ENCODE measurements at places on chromosomes 1 and 21.
A peak's percentile ranks its signal among the peaks of the same experiment; 100 is the strongest.

DNA sequence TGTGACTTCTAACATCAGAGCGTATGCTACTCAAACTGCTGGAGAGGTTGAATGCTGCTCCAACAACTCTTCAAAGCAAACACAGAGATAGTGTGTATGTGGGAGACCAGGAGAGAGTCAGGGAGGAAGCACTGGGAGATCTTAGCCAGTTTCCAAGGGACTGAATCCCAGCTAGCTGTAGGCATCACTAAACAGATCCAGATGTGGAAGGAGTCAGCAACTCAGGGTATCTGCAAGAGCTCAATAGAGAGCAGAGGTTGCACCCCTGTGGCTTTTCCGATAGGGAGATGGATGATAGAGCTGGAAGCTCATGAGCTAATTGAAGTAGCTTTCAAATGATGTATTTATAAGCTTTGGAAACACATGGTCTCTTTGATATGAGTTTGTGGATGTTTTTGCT, 168.9 kb upstream of the HOOK1 start:
- DNase-seq, result no peak

GRCh38 chr21:42734323-42734971, 81.0 kb downstream of the PDE9A start:
- DNase-seq, result no peak

DNA sequence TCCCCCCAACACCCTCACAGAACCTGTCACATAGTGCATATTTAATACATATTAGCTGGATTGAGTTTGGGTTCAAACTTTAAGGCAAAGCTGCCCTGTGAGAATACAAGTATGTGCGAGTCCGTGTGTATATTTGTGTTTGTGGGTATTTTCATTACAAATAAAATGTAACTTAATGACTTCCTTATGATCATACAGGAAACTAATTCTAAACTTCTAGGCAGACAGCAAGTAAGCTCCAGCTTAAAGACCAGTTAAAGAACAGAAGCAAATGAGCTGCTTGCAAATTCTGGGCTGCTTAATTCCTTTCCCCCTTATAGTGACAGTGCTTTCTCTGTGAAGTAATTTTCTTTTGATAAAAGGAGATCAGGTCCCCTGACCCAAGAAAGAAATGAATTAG, 437.6 kb downstream of the TTLL7 start:
- DNase-seq, result no peak

DNA sequence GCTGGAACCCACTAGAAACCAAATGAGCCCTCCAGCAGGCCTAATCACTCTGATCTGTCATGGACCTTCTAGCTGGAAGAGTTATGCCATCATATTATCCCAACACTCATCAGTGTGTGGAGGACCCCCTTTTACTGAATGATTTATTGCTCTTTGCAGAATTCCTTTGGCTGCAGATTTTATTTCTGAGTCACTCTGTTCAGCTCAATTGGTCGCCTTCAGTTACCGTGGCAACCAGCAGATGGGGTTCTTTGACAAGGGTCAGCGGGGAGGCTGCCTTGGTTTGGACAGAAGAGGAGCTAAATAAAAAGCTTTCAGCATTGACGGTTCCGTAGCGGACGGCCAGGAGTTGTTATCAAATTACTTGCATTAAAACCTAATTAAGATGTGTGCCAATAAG, 220.1 kb downstream of the SDCCAG8 start:
- DNase-seq, result no peak

DNA sequence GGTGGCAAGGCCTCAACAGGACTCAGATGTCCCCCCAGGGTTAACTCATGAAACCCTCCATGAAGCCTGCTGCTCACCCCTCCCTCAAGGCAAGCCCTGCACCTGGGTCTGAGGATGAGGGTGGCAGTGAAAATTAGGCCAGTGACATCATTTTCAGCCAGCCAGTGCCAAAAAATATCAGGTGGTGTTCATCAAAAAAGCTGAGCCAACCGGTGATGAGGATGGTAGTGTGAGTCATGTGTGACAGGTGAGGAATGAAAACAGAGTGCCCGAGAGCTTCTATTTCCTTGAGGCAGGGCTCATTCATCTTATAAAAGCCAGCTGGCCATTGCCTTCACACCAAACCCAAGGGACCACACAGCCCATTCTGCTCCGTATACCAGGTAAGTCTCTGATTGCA, at the start of gene SPRR1A:
Gene SPRR1A, plus strand, starts transcription at position 339 of the 400 bp plus-strand sequence. CDS start 1,150 bp downstream, outside the sequence.
- DNase-seq, result no peak

- DNase-seq, result no peak
Measured at GRCh38 chr1:240786880-240787279, 174.9 kb upstream of the GREM2 start.

GRCh38 chr1:109816175-109816811, 52.6 kb upstream of the EPS8L3 start:
- peak; percentile 68 for DNase-seq

- no peak for DNase-seq
Measured at GRCh38 chr1:201167041-201167991, 13.0 kb upstream of the TMEM9 start.

DNA sequence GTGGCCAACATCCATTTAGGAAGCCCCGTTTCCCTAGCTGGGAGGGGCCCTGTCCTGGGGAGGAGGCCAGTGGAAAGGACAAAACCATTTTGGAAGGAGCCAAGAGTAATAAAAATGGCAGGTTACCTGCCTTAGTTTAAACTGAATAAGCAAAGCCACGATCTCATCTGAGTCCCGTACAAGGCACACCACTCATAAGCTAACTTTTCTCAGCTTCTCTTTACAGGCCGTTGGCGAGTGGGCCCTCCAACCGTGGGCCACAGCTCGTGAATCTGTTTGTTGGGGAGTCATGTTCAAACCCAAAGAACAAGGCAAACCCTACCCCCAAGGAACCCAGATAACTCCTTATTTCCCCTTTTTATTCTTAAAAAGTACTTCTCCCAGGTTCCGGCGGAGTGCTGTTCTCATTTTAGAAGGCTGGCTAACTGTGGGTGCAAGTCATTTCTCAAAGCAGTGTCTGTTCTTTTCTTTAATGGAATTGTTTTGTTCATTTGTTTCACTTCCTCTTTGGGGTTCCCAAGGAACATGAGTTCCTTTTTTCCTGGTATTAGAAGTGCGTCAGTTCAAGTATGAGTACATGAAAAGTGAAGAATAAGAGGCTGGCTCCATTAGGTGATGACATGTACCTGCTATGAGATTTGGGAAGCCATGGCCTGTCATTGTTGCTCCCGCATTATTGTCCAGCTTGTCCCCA, 89.0 kb downstream of the PSMG1 start:
- peak; percentile 17 for DNase-seq

DNA sequence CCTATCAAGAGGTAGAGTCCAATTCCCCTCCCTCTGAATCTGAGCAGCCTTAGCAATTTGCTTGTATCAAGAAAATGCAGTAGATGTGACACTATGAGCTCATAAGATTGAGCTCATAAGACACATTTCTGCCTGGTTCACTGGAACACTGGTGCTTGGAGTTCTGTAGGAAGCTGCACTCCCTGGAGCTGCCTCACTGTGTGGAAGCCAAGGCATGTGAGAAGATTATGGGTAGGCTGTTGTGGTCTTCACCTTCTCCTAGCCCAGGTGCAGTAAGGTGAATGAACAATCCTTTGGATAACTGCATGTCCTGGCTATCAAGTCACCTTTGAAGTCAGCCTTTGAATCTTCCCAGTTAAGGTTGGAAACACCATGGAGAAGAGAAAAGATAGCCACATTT, 67.3 kb downstream of the PLPPR5 start:
- no peak for DNase-seq

- DNase-seq, result no peak
Measured at GRCh38 chr21:32523988-32524719, 61.2 kb downstream of the TCP10L start.

DNA sequence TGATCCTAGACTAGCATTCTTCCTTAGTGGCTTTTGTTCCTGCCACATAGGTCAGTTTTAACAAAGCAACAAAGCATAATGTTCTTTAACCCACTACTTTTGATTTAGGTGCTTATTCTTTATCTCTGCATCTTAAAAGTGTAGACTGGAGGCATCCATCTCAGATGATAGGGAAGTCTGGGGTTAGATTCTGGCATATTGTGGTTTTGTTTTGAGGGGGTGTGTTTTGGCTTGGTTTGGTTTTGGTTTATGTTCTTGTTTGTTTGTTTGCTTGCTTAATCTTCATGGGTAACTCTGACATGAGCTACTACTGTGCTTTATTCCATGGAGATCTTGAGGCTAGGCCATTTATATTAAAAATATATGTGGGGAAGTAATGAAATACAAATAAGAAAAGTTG, 40.3 kb upstream of the MYOCOS start:
- no peak for DNase-seq

DNA sequence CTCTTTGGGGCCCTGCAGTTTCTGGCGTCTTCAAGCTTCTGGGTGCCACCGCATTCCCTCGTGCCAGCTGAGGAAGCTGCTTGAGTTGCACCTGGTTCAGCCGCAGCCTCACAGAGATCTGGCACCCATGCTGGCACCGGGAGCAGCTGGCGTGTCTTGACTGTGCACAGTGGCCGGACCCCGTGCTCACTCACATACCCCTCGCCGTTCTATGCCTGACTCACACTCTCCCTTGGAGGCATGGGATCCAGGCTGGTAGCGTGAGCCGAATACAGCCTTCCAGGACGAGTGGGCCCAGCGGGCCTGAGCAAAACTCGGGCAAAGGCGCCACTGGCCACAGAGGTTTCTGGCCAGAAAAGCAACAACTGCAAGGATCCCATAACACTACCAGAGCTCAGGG, 8.6 kb upstream of the MTR start:
- DNase-seq, result no peak

- DNase-seq, result no peak
Measured at GRCh38 chr1:12336413-12336812, 106.6 kb downstream of the VPS13D start.

GRCh38 chr1:239987103-239987745, 104.5 kb upstream of the FMN2 start:
- DNase-seq, result no peak

DNA sequence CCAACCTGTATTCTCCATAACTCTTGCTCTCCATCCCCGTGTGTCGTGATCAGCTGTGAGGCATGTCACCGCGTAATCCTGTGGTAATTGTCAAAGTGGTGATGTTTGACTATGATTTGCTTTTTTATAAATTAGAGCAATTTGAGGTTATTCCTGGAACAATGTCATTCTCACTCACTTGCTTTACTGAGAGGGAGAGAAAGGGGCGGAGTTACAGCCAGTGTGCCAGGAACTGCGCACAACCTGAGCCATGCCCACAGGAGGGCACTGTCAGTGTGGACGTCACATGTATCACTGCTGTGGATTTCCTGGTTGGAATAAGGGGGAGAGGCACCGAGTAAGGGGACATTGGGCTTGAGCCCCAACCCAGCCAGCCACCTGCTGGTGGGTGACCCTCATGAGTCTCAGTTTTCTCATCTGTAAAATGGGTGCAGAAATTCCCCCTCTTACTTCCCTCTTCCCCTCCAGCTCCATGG, 6.9 kb downstream of the ADGRB2 start:
- no peak for DNase-seq

DNA sequence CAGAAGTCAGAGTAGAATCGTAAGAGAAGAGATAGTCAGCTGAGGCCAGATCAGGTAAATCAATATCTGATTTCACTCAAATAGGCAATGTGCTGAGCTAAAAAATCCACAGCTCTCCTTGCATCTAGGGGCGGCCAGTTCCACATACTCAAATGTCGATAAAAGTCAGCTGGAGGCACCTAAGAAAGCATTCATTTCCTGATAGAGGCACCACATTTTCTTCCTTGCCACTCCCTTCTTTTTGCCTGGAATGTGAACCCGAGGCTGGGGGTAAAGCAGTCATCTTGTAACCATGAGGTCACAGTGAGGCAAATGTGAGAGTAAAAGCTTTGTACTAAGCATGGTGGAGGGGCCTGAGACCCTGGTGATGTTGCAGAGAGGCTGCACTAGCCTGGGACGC, 24.2 kb upstream of the CTPS1 start:
- DNase-seq, result no peak

- DNase-seq, result no peak
Measured at GRCh38 chr1:158017800-158018595, 24.6 kb downstream of the KIRREL1 start.

GRCh38 chr1:226967665-226968064, 27.6 kb downstream of the COQ8A start:
- DNase-seq, result no peak

GRCh38 chr1:107637101-107637500, 327.9 kb downstream of the VAV3 start:
- no peak for DNase-seq

DNA sequence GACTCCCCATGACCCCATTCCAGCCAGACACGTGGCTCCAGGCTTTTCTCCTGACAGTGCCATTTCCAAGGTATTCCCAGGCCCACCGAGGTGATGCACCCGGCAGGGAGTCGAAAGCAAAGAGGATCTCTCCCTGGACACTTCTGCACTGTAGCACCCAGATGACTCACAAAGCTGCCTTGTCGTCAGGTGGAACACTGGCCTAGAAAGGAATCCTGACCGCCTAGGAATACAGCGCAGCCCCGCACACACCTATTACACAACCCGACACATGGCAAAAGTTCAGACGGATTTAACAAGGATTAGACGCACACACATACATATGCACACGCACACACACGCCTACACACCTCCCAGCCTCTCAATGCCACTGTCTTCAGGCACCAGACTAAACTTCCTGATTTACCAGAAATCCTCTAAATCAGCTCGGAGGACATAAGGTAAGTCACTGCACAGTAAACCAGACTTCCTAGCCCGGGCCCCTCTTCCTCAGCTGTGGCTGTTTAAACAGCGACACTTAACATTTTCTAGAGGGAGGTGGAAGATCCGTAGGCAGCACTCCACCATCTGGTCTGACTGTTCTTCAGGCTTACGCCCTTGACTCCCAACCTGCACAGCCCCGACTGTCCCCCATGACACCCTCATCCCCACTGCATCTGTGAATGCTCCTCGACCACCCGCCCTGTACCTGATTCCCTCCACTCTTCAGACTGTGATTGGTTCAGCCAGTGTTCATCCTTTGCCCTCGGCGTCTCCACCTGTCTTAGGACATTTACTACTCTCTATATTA, 12.7 kb downstream of the FAM89A start:
- DNase-seq, result no peak

DNA sequence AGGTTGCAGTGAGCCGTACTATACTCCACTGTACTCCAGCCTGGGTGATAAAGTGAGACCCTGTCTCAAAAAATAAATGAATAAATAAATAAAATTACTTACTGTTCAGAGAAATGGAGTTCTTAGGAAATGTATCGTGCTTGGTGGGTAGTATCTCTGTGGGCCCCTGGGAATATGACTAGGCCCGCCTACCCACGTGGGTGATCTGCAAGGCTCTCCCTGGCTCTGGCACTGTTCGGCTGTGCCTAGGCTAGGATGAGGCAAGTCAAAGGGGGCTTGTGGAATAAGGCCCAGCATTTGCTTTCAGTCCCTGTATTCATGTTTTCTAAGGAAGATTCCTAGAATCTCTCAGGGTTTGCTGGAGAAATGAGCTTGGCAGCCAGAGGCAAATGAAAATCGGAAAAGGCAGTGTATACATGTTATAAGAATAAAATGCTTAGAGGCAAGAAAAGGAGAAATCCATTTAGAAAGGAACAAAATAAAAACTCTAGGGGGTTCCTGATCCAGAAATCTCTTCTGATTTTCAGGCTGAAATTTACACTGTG, 4.5 kb upstream of the CSRP1 start:
- DNase-seq, result no peak

GRCh38 chr21:37381883-37382585, 15.5 kb downstream of the DYRK1A start:
- no peak for DNase-seq
